ENCODE measurements at places on chromosomes 11 and 22. TPM values are rescaled to one million over a fixed set of nuclear protein-coding genes. Genes with fewer than 3 reads are reported as not detected.

TUBA8 gene
- total RNA-seq, result 2.3 TPM

CD3G gene
- total RNA-seq, result 196 TPM

TRIM6 gene
- not detected for total RNA-seq

SLC22A12 gene
- total RNA-seq, result not detected

OR10G6 gene
- total RNA-seq, result not detected

OSBP2 gene
- total RNA-seq, result 9.9 TPM

DNA sequence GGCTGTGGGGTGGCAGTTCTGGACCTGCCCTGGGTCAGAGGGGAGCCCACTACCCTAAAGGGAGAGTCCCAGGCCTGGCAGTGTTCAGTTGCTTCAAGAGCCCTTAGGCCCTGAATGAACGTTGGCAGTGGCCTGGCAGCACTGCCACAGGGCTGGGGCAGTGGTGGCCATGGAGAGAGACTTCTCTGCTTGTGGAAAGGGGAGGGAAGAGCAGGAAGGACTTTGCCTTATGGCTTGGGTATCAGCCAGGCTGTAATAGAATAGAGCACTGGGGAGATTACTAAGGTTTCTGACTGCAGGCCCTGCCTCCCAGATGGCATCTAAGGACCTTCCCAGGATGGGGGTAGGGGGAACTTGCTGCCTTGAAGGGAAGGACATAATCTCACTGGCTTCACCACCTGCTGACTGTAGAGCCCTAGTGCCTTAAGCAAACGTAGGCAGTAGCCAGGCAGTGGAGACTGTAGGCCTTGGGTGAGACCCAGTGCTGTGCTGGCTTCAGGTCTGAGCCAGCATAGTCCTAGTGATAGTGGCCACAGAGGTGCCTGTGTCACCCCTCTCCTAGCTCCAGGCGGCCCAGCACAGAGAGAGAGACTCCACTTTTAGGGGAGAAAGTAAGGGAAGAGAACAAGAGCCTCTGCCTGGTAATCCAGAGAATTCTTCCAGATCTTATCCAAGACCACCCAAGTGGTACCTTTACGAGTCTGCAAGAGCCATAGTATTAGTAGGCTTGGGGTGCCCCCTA lies 27.6 kb downstream of the PLA2G6 start:
- H3K27me3 ChIP-seq, result no peaks in the 10 kb centered on the region
- DNase-seq, result no peak
- H3K36me3 ChIP-seq, result no peaks in the 10 kb centered on the region
- no peak overlapping the region for H3K4me3 ChIP-seq
- no peaks in the 10 kb centered on the region for H3K4me1 ChIP-seq
- no peak overlapping the region for H3K27ac ChIP-seq

DNA sequence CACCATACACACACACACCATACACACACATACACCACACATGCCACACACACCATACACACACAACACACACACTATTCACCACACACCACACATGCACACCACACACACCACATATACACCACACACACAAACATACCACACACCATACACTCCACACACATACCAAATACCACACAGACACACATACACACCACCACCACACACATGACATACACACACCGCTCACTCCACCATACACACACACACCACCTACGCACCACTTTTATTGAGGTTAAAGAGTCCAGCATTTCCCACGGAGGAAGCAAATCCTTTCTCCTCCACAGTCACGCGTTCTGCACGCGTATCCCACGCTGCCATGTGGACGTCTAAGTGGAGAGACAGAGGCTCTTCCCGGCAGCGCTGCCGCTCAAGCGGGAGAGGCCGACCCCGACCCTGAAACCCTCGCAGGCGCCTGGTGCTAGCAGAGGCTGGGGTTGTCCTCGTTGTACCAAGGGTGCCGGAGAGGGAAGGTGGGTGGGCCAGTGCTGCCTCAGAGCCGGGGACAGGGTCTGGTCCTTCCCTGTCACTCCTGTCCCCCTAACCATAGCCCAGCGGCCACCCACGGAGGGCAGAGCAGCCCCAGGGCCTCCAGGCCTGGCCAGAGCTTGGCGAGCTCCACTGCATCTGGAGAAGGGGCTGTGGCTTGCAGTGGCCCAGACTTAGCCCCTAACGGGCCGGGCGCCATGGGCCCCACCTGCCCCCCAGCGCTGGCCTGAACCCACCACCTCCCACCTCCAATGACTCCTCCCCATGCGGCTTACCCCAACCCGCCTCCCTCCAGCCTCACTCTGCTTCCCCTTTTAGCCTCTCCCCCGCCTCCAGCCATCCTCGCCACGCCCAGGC lies 1495.0 kb downstream of the BRD1 start:
- H3K27me3 ChIP-seq, result no peaks in the 10 kb centered on the region
- no peak for DNase-seq
- H3K27ac ChIP-seq, result no peak overlapping the region

- no peaks in the 10 kb centered on the region for H3K36me3 ChIP-seq
- no peak overlapping the region for H3K4me3 ChIP-seq
- no peak for DNase-seq
- H3K27ac ChIP-seq, result no peak overlapping the region
- H3K4me1 ChIP-seq, result no peaks in the 10 kb centered on the region
Observed at GRCh38 chr11:129598378-129598777, 217.3 kb upstream of the TMEM45B start.

GRCh38 chr11:3093281-3094191 lies 36.3 kb upstream of the CARS1 start:
- no peak overlapping the region for H3K4me3 ChIP-seq
- no peaks in the 10 kb centered on the region for H3K36me3 ChIP-seq
- H3K27me3 ChIP-seq, result no peaks in the 10 kb centered on the region
- peaks cover 6% of the 10 kb centered on the region for H3K4me1 ChIP-seq
- no peak for DNase-seq

- H3K4me1 ChIP-seq, result no peaks in the 10 kb centered on the region
- no peak for DNase-seq
Observed at GRCh38 chr22:40310081-40310767, 36.1 kb upstream of the ADSL start.

DNA sequence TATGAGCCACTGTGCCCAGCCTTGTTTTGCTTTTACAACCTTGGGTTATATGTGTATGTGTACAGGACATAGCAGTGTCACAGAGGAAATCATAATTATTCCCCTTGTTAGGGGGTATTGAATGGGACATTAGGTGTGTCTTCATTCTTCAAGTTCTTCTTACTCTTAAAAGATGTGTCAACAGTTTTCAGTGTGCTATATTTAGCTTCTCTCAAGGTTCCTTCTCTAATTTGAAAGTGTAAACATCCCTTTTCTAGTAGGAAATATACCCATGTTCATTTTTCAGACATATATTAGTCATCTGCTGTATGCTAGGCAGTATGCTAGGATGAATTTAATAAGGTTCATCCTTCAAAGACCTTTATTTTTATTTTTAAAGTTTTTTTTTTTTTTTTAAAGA lies 17.1 kb downstream of the PCF11 start:
- peaks cover 80% of the 10 kb centered on the region for H3K36me3 ChIP-seq
- H3K4me3 ChIP-seq, result peak overlapping the region; percentile 49
- no peak overlapping the region for H3K27ac ChIP-seq
- H3K27me3 ChIP-seq, result no peaks in the 10 kb centered on the region
- no peak for DNase-seq
- H3K4me1 ChIP-seq, result peaks cover 69% of the 10 kb centered on the region

DNA sequence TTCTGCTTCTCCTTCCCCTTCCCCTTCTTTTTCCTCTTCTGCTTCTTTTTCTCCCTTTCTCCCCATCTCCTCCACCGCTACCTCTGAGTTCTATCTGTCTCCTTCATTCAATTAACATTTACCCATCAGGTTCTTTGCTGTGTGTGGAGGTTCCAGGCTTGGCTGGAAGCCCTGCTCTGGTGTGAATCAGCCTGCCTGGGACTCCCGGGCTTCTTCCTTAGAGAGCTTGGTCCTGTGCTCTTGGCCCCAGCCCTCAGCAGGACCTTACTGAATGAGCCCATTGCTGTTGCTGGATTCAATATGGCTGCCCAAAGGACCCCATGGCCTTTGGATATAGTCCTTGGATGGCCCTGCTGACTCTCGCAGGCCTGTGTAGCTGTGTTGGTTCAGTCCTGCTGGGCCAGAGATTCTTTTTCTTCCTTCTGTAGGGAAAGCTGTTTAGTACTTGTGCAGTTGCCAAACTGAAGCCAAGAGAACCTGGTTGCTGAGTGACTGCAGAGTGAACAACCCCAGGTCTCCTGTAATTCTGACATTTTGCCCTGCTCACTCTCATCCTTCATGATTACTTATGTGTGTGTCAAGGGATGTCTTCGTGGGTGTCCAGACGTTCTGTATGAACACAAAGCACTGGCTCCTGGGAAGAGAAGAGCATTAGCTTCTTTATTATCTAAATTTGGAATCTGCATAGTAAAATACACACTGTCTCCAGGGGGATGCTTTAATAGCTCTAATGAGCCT lies 81.0 kb upstream of the ZBED5 start:
- peaks cover 5% of the 10 kb centered on the region for H3K27me3 ChIP-seq
- no peak overlapping the region for H3K27ac ChIP-seq
- no peak for DNase-seq
- H3K4me1 ChIP-seq, result peaks cover 8% of the 10 kb centered on the region

- no peaks in the 10 kb centered on the region for H3K4me1 ChIP-seq
- DNase-seq, result no peak
- no peaks in the 10 kb centered on the region for H3K36me3 ChIP-seq
- no peak overlapping the region for H3K27ac ChIP-seq
- no peaks in the 10 kb centered on the region for H3K27me3 ChIP-seq
Observed at GRCh38 chr22:22702237-22703202, 58.1 kb downstream of the GGTLC2 start.

- DNase-seq, result no peak
- H3K4me1 ChIP-seq, result no peaks in the 10 kb centered on the region
- no peaks in the 10 kb centered on the region for H3K36me3 ChIP-seq
- no peak overlapping the region for H3K27ac ChIP-seq
Observed at GRCh38 chr11:40285558-40285957, 1173.9 kb downstream of the LRRC4C start.

GRCh38 chr11:128232588-128232987 lies 354.8 kb downstream of the ETS1 start:
- DNase-seq, result no peak

- no peak for DNase-seq
- no peaks in the 10 kb centered on the region for H3K4me1 ChIP-seq
- no peaks in the 10 kb centered on the region for H3K27me3 ChIP-seq
- H3K4me3 ChIP-seq, result no peak overlapping the region
Observed at GRCh38 chr11:128919216-128919615, 23.5 kb downstream of the TP53AIP1 start.

DNA sequence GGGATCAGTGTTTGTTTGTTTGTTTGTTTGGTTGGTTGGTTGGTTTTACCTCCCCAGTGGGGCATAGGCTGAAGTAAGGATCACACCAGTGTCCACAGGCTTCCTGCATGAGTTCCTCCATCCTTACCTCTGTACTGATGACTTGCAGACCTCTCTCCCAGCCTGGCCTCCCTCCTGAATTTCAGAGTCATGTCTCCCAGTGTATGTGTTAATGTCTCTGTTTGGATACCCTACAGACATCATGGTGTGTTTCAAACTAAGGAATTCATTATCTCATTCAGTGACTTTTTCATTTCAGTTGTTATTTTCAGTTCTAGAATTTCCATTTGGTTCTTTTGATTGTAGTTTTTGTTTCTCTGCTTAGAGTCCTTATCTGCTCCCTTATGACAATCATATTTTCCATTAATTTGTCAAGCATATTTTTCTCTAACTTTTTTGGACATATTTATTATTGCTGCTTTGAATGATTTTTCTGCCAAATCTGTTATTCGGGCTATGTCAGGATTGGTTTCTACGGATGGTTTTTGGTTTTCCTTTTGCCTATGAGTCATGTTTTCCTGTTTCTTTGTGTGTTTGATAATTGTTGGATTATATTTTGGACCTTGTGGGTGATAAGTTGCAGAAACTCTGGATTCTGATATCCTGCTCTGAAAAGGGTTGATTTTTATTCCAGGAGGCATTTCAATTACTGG lies 23.6 kb downstream of the MYEOV start:
- no peak overlapping the region for H3K4me3 ChIP-seq
- no peaks in the 10 kb centered on the region for H3K36me3 ChIP-seq
- H3K27ac ChIP-seq, result no peak overlapping the region
- DNase-seq, result no peak
- no peaks in the 10 kb centered on the region for H3K27me3 ChIP-seq
- peaks cover 4% of the 10 kb centered on the region for H3K4me1 ChIP-seq

DNA sequence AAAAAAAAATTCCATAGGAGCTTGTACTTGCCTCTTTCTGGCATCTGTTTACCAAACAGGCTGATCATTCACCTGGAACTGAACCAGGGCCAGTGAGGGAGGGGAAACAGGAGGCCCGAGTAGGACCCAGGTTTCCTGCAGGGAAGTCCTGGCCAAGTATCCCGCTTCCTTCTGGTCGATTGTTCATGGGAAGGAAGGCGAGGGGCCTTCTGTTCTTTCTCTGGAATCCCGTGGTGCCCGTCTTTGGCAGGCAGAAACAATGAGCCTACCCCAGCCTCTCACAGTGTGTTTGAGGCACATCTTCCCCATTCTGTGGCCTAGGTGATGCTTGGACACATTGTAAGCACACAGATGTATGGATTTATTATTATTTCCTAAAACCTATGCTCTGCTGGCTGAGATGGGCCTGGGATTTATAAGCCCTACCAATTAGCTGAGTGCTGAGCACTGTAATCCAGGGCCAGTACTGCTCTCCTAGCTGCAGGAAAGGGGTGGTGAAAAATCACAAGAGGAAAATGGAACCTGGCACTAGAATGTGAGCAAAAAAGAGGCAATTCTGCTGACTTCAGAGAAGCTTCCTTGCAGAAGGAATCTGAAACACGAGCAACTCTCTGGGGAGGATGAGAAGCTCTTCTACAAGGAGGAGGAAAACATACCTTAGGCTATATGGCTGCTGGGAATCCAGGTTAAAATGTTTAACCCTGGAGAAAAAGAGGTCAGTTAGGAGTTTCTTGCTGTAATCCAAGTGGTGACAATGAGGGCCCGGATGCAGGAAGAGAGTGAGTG lies 53.5 kb downstream of the PRR5L start:
- H3K4me3 ChIP-seq, result no peak overlapping the region
- H3K36me3 ChIP-seq, result no peaks in the 10 kb centered on the region
- no peak overlapping the region for H3K27ac ChIP-seq
- H3K4me1 ChIP-seq, result no peaks in the 10 kb centered on the region
- DNase-seq, result no peak
- H3K27me3 ChIP-seq, result peaks cover 1% of the 10 kb centered on the region

DNA sequence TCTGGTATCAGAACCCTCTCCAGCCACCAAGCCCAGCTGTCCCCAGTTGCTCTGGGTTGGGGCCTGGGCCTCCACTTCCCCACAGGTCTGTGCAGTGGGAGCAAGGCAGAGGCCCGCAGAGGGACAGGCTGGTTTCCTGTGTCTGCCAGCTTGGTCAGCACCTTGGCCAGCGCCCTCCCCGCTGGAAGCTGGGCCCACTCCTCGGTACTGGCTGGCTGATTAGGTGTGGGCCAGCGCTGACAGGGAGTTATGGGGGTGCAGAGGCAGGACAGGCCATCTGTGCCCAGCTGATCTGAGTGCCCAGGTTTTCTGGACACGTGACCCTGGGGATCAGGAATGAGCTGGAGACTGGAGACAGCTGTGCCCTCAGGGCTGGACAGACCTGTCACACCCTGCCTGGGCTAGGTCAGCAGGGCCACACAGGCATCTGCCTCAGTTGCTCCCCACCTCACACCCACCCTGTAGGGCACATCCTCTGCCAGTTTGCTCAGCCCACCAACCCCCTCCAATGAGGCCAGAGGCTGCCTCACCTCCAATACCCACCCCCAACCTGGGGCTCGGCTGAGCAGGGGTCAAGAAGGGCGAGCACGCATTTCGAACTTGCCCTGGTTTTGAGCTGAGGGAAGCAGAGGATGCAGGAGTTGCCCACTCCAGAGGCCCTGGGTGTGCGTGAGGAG lies 175.3 kb downstream of the IGLL1 start:
- no peaks in the 10 kb centered on the region for H3K36me3 ChIP-seq
- H3K4me1 ChIP-seq, result no peaks in the 10 kb centered on the region
- no peak for DNase-seq
- H3K27ac ChIP-seq, result no peak overlapping the region
- no peaks in the 10 kb centered on the region for H3K27me3 ChIP-seq
- no peak overlapping the region for H3K4me3 ChIP-seq

Measured in CD4-positive, CD25-positive, alpha-beta regulatory T cell (primary cell).